Neural crest cell (in vitro differentiated cells): ENCODE measurements at places on chromosomes 13 and 19. TPM values are rescaled to one million over a fixed set of nuclear protein-coding genes. Genes with fewer than 3 reads are reported as not detected.

The TMEM190 gene
- not detected in 2 replicates for total RNA-seq

GRCh38 chr19:928471-929202 lies 2.8 kb downstream of the ARID3A start:
- no peak for DNase-seq
- H3K4me1 ChIP-seq, result peaks cover 4% of the 10 kb centered on the region
- H3K27ac ChIP-seq, result no peak overlapping the region
- H3K4me3 ChIP-seq, result peak overlapping the region; percentile 66

GRCh38 chr19:3276341-3276799 lies 51.9 kb downstream of the CELF5 start:
- no peak for DNase-seq
- no peak overlapping the region for H3K4me3 ChIP-seq
- H3K4me1 ChIP-seq, result peaks cover 11% of the 10 kb centered on the region

The ZNF146 gene
- 88.0 and 90.5 TPM in 2 replicates for total RNA-seq

DNA sequence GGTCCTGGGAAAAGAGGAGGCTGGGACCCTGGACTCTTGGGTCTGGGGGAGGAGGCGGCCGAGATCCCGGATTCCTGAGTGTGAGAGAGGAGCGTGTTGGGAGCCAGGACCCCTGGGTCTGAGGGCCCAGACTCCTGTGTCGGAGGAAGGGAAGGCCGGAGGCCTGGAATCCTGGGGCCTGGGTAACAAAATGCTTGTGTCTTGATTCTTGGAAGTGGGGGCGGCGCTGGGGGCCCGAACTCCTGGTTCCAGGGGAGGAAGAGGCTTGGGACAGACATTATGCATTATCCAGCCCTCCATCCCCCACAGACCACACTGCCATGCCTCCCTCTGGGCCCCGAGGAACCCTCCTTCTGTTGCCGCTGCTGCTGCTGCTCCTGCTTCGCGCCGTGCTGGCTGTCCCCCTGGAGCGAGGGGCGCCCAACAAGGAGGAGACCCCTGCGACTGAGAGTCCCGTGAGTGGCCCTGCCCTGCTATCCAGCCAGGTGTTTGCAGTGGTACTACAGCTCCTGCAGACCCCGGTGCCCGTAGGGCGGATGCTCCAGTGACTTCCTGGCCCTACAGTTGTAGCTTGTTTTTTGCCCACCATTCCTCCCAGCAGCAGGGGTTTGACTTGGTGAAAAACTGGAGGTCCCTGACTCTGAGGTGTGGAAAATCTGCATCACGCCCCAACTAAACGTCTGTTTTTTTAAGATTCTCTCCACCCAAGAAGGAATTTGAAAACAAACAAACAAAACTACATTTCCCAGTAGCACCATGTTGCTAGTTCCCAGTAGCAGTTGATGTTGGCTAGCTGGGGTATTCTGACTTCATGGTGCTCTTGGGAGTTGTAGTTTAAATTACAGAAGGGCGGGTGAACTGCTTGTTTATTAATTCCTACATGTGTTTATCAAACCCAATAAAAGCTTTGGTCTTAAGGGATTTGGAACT lies 630 bp downstream of the NUCB1 start:
- peaks cover 9% of the 10 kb centered on the region for H3K36me3 ChIP-seq
- no peaks in the 10 kb centered on the region for H3K27me3 ChIP-seq
- H3K4me1 ChIP-seq, result peaks cover 23% of the 10 kb centered on the region

The DIRAS1 gene
- 19.9 and 24.4 TPM in 2 replicates for total RNA-seq

The ZNF132 gene
- 0.28 and 0.52 TPM in 2 replicates for total RNA-seq

- H3K27ac ChIP-seq, result no peak overlapping the region
- H3K27me3 ChIP-seq, result peaks cover 6% of the 10 kb centered on the region
- DNase-seq, result no peak
- H3K4me3 ChIP-seq, result no peak overlapping the region
- no peaks in the 10 kb centered on the region for H3K4me1 ChIP-seq
Observed at GRCh38 chr13:31913459-31913858, 118.1 kb upstream of the FRY start.

DNA sequence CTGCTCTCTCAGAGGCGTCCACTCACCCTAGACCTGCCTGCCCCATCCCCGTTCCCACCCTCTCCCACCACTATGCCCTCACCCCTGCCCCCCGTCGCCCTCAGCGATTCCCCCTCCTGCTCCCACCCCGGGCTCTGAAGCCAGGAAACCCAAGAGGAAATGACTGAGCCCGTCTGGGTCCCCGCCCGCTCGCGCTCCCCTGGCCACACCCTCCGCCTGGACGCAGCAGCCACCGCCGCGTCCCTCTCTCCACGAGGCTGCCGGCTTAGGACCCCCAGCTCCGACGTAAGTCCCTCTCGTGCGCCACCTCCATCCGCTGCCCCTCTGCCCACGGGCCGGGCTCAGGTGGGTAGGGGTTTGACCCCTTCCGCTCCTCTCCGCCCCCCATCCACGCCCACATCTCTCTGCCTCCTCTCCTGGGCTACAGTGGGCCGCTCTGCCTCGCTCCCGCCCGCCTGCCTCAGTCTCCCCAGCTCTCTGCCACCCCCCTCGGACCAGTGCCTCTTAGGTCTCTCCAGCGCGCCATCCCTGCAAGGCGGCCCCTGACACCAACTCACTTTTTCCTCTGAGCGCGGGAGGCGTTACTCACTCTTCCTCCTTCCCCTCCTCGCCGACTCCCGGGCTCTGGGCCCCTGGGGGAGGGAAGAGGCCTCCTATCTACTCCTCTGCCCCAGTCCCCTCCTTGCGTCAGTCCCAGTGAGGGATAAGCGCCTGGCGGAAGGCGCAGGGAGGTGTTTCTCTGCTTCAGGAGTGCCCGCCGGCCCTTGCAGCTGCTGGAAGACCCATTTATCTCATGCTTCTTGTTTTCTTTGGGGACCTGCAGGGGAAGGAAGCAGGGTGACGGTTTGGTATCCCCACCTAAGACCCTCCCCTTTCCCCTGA lies at the start of gene FXYD5:
TSS of gene FXYD5 (plus strand) at position 211 of the 882 bp plus-strand sequence. CDS start 816 bp downstream, outside the sequence.
- no peak for DNase-seq
- peaks cover 36% of the 10 kb centered on the region for H3K4me1 ChIP-seq

The DYRK1B gene
- 40.5 and 44.9 TPM in 2 replicates for total RNA-seq

The RDH8 gene
- not detected in 2 replicates for total RNA-seq

DNA sequence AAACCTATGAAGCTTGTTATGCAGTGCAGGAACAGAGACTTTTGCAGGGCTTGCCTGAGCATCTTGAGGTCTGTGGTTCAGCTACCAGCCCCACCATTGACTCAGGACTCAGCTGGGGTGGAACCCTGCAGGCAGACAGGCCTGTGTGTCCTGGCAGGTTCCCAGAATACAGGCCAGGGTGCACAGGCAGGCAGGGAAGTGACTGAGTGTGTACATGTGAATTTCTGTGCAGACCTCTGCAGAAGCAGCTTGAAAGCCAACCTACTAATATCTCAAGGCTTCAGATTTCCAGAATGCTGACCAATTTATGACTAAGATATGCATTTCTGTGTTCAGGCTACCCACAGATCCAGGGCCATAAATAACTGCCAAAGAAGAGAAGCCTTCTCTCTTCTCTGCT lies 254.4 kb downstream of the DLEU7 start:
- no peaks in the 10 kb centered on the region for H3K27me3 ChIP-seq
- no peaks in the 10 kb centered on the region for H3K36me3 ChIP-seq
- H3K4me1 ChIP-seq, result peaks cover 26% of the 10 kb centered on the region
- no peak overlapping the region for H3K4me3 ChIP-seq
- H3K27ac ChIP-seq, result no peak overlapping the region
- DNase-seq, result no peak
